ENCODE measurements at places on chromosomes 5 and 9. TPM values are rescaled to one million over a fixed set of nuclear protein-coding genes. Genes with fewer than 3 reads are reported as not detected.

Gene CYSTM1
- total RNA-seq = 1.0 TPM

Gene HSD17B3
- total RNA-seq = not detected

Gene F12
- 3.6 TPM for total RNA-seq

Gene CD74
- total RNA-seq = 2.6 TPM

Gene F2RL2
- 0.71 TPM for total RNA-seq

Gene TNC
- total RNA-seq = 29.6 TPM

- no peak for DNase-seq
These were observed 253.6 kb upstream of the VLDLR start for GRCh38 chr9:2367970-2368369.

DNA sequence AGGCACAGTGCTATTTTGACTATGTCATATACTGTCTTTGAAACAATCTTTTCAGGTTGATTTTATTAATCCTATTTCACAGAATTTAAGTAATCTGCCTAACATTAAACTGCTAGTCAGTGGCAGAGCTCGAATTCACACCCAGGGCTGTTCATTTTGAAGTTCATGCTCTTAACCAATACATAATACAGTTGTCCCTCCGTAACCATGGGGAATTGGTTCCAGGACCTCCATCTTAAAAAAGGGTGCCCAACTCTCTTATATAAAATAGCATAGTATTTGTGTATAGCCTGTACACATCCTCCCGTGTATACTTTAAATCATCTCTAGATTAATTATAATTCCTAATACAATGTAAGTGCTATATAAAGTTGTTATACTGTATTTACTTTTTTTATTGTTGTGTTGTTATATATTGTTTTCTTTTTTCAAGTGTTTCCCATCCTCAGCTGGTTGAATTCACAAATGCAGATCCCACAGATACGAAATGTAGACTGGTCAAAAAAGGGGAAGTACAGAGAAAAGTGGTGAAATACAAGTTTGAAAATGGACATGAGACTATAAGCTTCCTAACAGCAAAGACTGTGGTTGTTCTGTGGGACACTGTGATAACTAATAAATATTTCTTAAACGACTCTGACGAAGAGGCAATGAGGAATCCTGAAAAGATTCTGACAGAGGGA is 18.3 kb downstream of the RFX3 start:
- DNase-seq = no peak

GRCh38 chr9:72575666-72576065 is 54.3 kb downstream of the TMC1 start:
- DNase-seq = no peak

DNA sequence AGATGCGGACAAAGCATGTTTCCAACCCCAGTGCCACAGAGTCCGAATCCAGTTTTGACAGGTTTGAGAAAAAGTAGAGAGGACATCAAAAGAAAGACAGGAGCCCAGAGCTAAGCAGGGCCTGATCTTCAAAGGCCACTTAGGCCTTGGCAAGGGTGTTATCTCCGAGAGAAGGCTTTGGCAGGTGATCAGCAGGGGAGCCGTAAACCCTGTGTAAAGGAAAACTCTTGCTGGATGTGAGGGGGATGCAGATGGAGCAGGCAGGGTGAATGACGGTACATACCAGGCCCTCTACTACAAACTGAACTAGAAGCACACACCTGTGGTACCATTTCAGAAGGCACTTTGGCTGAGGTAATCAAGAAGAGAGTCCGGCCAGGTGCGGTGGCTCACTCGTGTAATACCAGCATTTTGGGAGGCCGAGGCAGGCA is 1.4 kb upstream of the HNRNPH1 start:
- DNase-seq = no peak

Data from LHCN-M2 (cell line).